ENCODE measurements at places on chromosomes 11 and 22.

GRCh38 chr11:102546923-102547471 lies 16.4 kb upstream of the MMP7 start:
- no peak for DNase-seq

GRCh38 chr22:36221799-36222751 lies 17.3 kb downstream of the APOL2 start:
- no peak for DNase-seq

GRCh38 chr11:94788396-94788795 lies 20.2 kb downstream of the AMOTL1 start:
- no peak for DNase-seq

GRCh38 chr22:29016067-29016938 lies 45.3 kb downstream of the C22orf31 start:
- DNase-seq, result no peak

GRCh38 chr11:81870066-81870412 lies 863.6 kb downstream of the FAM181B start:
- DNase-seq, result no peak

DNA sequence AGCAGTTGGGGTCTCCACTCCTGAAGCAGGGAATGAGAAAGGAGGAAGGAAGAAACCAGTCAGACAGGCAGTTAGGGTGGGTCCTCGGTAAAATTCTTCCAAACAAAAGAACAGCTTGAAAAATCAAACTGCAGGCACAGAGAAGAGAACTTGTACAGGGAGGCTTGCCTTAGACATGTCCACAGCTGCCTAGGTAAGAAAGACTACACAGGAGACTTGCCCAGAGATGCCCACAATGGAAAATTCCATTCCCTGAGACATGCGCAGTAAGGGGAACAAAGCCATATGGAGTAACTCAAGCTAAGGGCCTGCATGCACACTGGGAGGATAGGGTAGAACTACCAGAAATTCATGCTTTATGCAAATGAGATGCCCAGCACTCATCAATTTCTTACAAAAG lies 9.8 kb downstream of the KCNJ11 start:
- DNase-seq, result no peak

- DNase-seq, result no peak
Observed at GRCh38 chr11:75279273-75279672, 38.7 kb downstream of the TPBGL start.

DNA sequence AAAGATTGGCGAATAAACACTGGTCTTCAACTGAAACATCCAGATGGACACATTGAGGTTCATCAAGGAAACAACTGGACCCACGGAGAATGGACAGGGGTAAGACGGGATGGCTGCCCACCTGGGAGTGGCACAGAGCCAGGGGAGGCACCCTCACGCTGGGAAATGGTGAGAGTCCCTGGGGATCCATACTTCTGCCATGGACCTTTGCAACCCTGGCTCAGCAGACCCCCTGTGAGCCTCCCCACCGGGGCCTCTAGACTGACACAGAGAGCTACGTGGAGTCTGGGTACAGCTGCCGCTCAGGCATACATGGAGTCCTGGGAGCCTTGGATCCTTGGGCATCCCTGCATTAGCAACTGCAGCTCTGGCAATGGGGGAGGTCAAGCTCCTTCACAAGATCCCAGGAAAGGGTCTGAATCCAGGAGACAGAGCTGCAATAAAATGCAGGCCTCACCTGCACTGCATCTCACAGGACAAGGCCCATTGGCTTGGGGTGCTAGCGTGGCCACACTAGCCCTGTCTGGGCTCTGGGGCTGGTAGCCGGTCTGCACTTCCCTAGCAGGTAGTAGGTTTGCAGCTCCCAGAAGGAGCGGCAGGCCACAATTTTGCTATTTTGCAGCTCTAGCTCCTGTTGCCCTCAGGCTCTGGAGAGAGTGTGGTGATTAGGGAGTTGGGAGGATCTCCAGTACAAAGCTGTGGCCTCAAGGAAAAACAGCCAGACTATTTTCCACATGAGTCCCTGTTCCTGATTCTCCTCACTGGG lies 496.4 kb upstream of the LRRC4C start:
- DNase-seq, result no peak

DNA sequence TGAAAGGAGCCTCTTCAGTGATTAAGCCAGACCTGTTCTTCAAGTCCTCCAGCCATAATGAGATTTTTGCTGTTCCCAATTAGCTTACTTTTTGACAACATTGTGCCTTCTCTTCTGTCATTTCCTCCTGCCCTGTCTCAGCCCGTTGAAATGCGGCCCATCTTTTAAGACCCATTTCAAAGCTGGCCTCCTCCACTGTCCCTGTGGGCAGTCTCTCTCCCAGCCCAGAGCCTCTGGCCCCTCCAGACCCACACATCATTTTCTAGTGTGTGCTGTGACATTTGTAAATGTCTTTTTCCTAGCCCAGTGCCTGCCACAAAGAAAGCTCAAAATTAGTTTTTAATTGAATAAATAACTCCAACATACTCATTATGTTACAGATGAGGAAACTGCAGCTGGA lies 70.9 kb downstream of the BUD13 start:
- DNase-seq, result no peak

GRCh38 chr22:23970816-23971486 lies 3.3 kb downstream of the DDT start:
- no peak for DNase-seq

- no peak for DNase-seq
Observed at GRCh38 chr11:59079086-59079485, 7.0 kb upstream of the GLYATL1B start.

GRCh38 chr11:61472868-61473267 lies 35.7 kb upstream of the LRRC10B start:
- no peak for DNase-seq

GRCh38 chr22:39349506-39349966 lies 255 bp upstream of the SYNGR1 start:
- no peak for DNase-seq

Data from HS-27A (cell line).